Inflammatory macrophage (primary cell): ENCODE measurements at places on chromosomes 6 and 20.

GRCh38 chr6:138113588-138114210 lies 6.5 kb upstream of the PERP start:
- no peak for DNase-seq

DNA sequence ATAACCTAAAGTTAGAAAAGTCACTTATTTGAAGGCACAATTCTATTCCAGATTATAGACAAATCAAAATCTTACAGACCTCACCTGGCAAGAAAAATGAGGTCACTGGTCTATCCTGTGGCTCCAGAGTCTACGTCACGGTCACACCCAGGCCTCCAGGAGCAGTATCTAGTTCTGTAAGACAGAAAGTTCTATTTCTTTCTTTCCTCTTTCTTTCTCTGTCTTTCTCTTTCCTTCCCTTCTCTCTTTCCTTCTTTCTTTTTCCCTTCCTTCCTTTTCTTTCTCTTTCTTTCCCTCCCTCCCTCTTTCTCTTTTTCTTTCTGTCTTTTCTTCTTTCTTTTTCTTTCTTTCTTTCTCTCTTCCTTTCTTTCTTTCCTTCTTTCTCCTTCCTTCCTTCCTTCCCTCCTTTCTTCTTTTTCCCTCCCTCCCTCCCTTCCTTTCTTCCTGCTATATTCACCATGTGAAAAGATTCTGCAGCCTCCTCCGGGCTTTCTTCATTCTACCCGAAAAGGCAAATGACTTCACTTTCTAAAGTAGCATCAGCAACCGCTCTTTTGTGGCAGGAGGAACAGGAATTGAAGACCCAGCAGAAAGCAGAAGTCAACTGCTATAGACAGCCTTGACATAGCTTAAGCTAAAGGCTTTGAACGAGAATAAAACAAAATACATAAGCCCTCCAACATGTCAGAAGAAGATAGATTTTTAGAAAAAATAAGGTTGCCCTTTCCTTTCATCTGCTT lies 83.9 kb upstream of the SIRPG start:
- DNase-seq = peak; percentile 80

GRCh38 chr6:13873288-13874190 lies 51.2 kb upstream of the RNF182 start:
- DNase-seq = no peak

DNA sequence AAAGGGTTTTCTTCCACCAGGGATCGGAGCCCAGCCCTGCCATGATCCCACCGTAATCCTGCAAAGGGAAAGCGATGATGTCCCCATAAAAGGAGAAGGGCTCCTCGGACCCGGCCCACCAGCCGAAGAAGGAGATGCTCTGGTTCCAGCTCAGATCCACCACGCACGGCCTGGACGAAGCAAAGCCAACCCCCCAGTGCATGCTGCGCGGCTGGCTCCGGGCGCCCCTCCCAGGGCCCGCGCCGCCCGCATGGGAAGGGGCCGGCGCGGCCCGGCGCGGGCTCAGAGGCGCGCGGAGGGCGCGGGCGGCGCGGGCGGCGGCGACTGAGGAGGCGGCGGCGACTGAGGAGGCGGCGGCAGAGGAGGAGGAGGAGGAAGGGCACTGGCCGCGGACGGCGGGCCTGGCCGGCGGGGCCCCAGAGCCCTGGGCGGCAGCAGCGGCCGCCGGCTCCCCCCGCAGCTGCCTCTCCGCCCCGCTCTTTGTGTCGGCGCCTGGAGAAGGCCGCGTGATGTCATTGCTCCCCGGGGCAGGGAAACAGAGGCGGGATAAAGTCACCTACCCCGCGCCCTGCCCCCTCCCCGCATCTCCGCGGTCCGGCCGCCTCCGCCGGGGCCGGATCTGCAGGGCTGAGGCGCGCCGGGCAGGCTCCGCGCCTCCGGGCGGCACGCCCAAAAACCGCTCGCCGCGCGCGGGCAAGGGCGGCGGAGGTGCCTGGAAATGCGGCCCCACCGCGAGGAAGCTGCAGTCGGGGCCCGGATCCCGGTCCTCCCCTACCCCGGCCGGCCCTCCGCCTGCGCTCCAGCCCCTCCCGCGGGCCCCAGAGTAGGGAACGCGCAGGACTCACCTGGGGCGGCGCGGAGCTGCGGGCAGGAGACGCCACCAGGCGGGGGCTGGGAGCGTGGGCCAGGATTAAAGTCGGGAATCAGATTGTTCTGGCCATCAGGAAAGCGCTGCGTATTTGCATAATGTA lies at the start of gene FAXC:
Gene FAXC, minus strand, starts transcription at position 504 of the 971 bp plus-strand sequence. Its CDS starts 302 bp downstream, at position 202.
- no peak for DNase-seq

DNA sequence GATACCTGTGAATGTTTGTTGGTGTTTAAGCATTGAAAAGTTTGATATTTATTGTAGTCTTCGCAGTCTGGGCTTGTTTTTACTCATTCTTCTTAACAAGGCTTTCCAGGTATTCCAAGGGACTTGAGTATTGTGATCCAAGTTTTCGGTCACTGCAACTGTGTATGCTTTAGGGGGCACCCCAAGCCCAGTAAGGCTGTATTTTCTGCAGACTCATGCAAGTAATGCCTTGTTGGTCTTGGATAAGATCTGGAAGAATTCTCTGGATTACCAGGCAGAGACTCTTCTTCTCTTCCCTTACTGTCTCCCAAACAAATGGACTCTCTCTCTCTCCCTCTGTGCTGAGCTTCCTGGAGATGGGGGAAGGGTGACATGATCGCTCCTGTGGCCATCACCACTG lies 82.1 kb downstream of the RFPL4B start:
- no peak for DNase-seq

DNA sequence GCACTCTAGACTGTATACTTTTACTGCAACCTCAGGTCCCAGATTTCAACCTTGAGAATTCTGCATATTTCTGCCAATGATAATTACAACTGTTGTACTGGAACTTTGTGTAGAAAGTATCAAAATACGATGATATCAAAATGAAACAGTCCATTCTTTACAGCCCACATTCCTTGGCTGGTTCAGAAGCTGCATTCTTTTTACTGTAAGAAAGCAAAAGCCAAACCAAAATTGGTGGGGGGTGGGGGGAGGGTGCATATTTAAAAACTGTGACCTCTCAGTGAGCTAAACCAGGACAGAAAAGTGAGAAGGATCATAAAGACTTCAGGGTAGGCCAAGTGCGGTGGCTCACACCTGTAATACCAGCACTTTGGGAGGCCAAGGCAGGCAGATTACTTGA lies 41.8 kb upstream of the UBR2 start:
- DNase-seq = no peak

- DNase-seq = no peak
Observed at GRCh38 chr20:40714109-40714508, 25.1 kb upstream of the MAFB start.
